Activated CD4-positive, alpha-beta T cell treated with anti-CD3 and anti-CD28 coated beads for 24 hours (primary cell): ENCODE measurements at places on chromosomes 16 and 17.

DNA sequence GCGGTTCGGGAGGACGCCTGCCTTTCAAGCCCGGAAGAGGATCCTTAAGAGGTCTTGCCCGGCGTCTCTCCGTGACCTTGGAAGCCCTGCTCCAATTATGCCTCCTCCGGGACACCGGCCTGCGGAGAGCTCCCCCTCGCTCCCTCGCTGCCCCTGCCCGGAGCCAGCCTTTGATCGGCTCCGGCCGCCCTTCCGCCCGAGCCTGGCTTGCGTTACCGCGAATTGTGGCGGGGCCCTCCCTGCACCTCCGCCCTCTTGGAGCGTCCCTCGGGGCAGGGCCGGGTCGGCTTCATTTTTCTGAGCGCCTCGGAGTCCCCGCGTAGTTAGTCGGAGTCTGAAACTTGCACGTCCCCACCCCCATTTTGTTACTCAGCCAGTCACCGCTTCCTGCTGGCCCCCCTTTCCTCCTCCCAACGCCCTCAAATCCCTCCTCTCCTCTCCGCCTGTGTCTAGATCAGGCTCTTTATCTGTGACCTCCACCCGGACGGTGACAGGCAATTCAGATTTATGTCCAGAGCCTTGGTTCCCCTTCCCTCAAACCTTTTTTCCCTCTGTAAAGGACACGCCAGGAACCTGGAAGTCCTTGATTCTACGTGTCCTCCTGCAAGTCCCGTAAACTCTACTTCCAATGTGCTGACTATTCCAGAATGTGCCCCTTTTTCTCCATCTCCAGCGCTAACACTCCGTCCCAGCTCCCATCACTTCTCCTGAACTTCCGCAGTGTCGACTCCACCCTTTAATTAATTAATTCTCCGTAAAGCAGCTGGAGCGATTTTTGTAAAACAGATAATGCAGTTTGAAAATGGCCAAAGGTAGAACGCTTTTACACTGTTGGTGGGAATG lies 569 bp upstream of the RABEP2 start:
- peak; percentile 70 for DNase-seq

DNA sequence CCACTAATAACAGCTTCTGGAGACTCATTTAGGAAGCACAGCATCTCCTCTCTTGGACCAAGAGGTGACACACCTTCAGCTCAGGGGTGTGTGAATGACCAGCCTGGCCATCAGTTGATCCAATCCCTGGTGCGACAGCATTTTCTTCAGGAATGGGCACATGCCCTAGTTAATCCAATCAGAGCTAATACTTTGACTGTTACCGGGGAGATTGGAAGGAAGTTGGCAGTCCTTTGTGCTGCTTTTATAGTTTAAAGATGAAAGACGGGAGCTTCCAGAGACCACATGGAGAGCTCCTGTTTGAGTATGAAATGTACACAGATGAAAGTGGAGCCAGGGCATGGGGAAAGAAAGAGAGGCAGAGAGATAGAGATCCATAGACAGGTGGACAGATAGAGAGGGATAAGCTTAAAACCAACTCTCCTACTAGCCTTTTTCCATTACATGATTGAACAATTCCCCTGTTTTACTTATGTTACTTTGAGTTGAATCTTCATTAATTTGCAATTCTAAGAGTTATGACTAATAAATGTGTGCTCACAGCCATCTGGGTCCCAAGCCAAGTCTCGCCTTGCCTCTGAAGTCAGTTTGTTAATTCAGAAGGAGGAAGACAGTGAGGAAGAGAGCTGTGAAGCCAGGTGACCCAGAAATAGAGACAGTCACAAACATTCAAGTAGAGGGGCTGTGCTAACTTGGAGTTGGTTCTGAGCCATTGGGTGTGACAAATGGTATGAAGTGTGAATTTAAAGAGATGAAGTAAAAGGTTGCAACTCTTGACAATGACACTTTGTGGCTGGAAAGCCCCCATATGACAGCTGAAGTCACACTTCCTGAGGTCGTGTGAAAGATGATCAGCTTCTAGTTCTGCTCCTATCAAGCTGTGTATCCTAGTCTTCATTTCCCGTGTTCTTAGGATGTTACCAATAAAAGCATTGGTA lies 120.0 kb upstream of the GOT2 start:
- no peak for DNase-seq

DNA sequence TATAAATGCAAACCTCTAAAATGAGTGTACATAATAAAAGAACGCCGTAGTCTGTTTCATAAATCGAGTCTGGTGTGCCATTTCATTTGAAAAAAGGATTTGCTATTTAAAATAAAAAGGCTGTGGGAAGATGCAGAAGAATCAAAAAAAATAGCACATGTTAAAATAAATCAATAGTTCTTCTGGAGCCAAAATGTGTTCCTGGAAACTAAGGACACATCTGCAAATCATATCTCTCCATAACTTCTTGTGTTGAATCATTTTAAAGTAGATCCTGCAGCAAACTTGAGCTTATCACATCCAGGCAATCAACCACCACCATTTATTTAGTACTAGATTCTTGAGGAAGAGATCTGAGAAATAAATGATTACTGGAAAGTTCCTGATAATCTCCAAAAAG lies 29.0 kb downstream of the XPO6 start:
- DNase-seq: no peak

GRCh38 chr17:44840936-44841335 lies 6.7 kb upstream of the HIGD1B start:
- DNase-seq: no peak

GRCh38 chr16:66662445-66663194 lies 33.9 kb downstream of the CMTM4 start:
- DNase-seq: no peak

- DNase-seq: no peak
Observed at GRCh38 chr17:77304746-77305473, 164.1 kb downstream of the SEC14L1 start.

DNA sequence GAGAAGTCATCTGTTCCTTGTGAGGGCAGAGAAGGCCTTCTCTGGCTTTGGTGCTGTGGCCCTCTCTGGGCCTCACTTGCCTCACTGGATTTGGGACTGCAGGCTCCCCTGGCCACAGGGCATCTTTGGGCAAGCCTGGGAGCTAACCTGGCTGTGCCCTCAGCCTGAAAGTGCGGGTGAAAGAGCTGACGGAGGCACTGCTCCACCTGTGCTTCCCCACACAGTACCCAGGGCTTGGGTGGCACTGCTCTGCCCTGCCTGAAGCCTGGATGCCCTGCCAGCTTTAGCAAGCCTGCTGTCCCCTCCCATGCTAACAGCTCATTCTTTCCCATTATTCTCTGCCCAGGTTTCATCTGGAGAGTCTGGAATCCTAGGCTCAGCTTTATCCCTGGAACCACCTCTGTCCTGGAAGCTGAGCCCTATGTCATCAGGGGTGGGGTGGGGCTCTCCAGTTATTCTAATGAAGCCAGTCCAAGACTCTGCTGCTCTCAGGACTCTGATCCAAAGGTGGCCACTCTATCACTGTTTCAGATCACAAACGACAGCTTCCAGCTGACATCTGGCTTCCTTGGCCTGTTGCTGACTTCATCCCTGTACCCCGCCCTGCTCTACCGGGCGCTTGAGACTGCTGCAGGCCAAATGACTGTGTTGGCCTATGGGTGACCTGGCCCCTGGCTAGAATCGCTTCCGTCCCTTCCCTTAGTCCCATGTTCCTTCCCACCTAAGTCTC lies 29.3 kb downstream of the HIC1 start:
- DNase-seq: no peak

DNA sequence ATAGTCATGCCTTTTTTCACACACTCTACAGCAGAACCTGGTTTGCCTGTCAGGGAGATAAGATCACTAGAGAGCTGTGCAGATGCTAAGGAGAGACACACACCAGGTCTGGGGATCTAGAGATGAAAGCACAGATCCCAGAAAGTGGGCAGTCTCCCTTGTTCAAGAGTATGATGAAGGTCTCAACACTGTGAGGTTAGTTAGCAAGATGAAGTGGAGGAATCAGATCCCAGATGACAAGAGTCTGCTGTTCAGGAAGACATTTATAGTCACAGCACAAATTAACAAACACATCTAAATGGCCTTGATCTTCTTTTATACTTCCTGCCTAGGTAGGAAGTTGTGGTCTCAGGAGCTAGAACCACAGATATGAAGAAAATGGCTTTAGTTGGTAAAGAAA lies 23.4 kb upstream of the SKAP1 start:
- no peak for DNase-seq

GRCh38 chr16:4892361-4893102 lies 44.4 kb downstream of the PPL start:
- DNase-seq: no peak

- no peak for DNase-seq
Observed at GRCh38 chr17:62096401-62096670, 31.3 kb upstream of the MED13 start.

- DNase-seq: no peak
Observed at GRCh38 chr17:81254955-81255717, 16.0 kb downstream of the NDUFAF8 start.

- DNase-seq: no peak
Observed at GRCh38 chr16:57773655-57774295, 28.5 kb downstream of the KIFC3 start.

DNA sequence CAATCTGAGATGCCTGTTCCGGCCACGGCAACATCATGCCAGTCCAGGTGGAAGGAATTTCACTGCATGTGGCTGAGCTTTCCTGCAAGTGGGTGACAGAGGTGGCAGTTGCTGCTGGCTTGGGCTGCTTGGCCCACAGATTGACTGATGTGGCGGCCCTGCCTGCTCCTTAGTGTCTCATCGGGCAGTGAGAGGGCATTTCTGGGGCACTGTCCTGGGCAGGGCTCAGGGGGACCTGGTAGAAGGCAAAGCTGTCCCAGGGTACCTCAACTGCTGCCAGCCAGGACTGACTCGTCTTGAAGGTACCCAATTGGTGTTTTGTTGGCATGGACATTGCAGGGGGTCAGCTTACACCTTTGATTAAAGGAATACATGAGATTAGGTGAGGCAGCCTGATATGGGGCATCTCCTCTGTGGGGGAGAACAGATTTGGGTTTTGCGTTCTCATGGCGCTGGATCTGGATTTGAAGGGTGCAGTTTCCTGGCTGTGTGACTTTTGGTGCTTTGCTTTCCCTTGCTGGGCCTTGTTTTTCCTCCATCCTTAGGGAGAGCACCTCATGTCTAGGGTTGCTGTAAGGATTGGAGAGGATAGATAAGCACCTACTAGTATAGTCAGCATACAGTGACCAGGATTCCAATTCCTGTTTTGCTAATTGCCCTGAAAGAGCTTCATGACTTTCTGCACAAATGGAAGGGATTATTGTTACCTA lies 5.4 kb downstream of the CMIP start:
- no peak for DNase-seq

DNA sequence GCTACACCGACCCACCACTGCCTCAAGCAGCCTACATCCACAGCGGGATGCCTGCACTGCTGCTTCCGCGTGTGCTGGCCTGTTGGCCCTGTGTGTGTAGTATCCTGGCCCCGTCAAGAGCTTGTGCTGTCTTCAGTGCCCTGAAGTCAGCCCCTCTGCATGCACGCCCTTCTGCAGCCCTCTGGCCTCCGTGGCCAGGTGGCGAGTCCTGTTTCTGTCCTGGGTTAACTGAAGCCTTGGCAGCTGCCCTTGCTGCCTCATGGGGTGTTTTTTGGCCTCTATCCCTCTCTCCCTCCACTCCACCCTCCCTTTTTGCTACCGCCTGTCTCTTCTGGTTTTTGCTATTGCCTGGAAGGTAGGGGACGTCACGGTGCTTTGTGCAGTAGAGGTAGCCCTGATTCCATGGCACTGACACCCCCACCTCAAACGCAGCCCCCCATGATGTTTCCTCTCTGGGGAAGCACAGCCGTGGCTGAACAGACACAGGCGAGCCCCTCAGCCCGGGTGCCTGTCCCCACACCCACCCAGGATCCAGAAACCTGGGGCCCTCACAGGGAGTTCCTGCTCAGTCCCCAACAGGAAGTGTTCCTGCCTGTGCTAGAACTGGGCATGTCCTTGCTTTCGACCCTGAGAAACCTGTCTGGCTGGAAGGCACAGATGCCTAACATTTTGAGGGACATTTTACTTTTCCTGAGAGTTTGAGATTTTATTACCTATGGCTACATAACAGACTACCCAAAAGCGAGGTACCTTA lies 18.8 kb upstream of the AMZ2 start:
- DNase-seq: no peak

- DNase-seq: no peak
Observed at GRCh38 chr17:55577687-55578086, 66.4 kb upstream of the SMIM36 start.

DNA sequence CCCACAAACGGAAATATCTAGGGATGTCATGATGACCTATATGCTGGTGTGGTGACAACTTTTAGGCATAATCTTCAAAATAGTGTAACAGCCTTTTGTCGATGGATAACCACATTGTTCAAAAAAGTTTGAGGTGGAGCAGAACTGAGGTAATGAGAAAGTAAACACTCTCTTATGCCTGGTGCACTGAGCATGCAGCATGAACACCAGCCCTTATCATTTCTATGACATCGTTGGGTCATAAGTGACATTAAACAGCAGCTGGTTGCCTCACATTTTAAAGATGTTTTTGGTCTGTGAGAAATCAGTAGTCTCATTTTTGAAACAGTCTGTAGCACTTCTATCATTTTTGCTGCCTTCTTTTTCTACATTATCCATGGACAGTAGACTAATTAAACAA lies 1.8 kb downstream of the KRT23 start:
- DNase-seq: no peak

GRCh38 chr16:65394281-65394680 lies 272.4 kb upstream of the CDH11 start:
- DNase-seq: no peak

DNA sequence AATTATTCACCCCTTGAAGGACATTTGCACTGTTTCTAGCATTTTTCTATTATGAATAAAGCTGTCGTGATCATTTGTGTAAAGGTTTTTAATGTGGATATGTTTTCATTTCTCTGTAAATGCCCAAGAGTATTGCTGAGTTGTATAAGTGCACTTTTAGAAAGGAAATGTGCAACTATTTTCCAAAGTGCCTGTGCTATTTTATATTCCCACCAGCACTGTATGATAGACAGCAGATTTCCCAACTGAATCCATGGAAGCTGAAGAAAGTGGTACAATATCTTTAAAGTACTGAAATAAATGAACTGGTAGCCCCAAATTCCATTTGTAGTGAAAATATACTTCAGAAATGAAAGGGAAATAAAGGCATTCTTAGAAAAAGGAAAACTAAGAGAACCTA lies 238.4 kb downstream of the BCAS3 start:
- no peak for DNase-seq

GRCh38 chr17:12765548-12765947 lies 23.8 kb upstream of the ARHGAP44 start:
- no peak for DNase-seq
